ENCODE measurements at places on chromosomes 13 and 19.
A peak's percentile ranks its signal among the peaks of the same experiment; 100 is the strongest.

DNA sequence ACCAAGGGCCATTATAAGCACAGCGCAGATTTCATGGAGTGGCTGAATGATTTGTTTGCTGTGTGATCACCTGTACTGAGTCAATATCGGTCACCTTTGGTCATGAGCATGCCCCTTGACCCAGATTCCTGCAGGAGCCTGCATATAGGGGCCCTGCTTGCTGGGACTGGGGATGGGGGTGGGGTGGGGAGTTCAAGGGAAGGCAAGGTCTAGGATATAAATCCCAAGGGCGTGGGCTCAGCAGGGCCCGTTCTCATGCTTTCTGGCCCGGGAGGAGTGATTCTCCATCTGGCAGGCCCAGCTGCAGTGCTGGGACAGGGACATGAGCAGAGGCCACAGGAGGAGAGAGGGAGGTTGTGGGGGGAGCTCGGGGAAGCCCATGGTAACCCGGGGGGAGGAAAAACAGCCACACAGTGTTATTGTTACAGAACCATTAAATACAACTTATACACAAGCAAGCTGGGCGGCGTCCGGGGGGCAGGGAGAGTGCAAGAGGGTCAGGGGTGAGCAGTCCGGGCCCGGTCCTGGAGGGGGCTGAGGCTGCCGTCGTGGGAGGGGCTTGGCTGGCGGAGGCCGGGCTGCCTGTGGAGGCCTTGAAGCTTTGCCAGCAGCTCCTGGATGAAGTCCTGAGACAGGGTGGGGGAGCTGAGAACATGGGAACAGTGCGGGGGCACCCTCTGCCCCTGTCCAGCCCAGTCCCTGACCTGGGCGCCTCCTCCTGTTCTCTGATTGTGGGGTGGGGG is 5.2 kb downstream of the PPP1R14A start:
- DNase-seq, result peak; percentile 92

- no peak for DNase-seq
These were observed 88.7 kb downstream of the MAB21L1 start for GRCh38 chr13:35387682-35388250.

DNA sequence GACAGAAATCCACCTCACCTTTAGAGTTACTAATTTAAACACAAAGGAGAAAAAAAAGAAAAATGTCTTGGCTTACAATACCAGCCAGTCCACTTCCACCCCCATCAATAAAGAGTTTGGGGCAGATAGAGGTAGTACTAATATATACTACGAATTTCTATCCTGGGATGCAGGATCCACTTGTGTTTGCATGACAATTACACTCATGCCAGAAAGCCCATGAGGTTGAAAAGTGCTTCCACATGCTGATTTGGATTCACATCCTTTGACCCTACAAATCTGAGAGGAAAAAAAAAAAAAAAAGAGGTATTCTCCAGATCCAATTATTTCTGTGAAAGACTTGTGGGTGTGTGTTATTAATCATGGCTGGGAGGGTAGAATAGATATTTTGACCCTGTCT is 335.2 kb downstream of the SLITRK1 start:
- DNase-seq, result no peak

DNA sequence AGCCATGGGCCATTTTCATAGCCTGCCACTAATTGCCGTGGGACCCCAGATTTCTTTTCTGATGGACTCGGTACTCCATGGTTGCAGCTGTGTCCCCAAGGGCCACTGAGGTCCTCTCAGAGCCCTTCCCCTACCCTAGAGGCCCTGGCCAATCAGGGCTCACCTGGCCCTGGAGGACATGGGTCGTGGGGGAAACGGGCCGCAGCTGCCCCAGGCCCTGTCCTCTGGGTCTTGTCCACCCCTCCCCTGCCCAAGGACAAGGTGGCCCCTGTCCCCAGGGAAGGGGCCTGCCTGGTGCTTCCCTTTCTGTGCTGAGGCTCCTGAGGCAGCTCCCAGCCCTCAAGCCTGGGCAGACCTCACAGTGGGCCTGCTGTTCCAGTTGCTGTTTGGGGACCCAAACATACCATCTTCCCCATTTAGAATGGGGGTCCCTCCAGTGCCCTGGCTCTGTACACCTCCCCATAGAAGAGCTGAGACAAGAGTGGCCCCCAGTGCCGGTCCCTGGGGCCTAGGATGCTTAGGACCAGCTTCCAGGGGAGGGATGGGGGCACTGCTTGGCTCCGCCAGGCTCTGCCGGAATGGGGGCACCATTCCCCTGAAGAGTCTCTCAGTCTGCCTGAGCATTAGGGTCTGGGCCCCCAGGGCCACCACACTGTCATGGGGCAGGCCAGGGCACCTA is 3.2 kb downstream of the RAB11B start:
- DNase-seq, result no peak

- no peak for DNase-seq
These were observed 54.5 kb downstream of the DNAJC15 start for GRCh38 chr13:43077906-43078305.

DNA sequence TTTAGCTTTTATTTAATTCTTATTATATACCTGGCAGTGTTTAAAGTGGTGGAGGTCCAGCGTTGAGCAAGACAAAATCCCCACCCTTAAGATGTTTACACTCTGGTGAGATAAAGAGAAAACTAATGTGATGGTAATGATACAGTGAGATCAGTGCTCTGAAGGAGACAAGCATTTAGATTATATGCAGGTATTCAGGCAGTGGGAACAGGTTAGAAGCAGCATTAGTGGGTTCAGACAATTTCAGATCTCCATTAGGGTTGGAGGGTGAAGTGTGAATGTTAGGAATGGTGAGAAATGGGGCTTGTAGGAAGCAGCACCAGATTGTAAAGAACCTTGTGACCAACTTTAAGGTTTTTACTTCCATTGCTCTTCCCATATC is 39.0 kb downstream of the PIBF1 start:
- no peak for DNase-seq

DNA sequence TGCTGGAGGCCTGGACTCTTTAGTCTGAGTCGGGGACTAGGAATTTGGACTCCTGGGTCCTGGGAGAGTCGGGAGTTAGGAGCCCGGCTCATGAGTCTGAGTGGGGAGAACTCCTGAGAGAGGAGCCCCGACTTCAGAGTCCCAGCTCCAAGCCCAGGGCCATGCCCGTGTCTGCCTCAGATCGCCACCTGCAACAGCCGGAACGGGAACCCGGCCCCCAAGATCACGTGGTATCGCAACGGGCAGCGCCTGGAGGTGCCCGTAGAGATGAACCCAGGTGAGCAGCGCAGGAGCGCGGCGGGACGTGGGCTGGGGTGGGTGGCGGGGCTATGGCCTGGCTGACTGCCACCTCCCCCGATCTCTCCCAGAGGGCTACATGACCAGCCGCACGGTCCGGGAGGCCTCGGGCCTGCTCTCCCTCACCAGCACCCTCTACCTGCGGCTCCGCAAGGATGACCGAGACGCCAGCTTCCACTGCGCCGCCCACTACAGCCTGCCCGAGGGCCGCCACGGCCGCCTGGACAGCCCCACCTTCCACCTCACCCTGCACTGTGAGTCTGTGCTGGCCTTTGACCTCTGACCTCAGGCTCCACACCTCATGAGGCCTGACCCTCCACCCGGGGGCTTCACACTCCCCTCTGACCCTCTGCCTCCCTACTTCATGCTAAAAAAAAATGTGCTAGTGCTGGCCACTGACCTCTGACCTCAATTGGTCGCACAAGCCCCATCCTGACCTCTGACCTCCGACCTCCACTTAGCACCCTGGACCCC is 4.4 kb downstream of the BCAM start:
- DNase-seq, result no peak

DNA sequence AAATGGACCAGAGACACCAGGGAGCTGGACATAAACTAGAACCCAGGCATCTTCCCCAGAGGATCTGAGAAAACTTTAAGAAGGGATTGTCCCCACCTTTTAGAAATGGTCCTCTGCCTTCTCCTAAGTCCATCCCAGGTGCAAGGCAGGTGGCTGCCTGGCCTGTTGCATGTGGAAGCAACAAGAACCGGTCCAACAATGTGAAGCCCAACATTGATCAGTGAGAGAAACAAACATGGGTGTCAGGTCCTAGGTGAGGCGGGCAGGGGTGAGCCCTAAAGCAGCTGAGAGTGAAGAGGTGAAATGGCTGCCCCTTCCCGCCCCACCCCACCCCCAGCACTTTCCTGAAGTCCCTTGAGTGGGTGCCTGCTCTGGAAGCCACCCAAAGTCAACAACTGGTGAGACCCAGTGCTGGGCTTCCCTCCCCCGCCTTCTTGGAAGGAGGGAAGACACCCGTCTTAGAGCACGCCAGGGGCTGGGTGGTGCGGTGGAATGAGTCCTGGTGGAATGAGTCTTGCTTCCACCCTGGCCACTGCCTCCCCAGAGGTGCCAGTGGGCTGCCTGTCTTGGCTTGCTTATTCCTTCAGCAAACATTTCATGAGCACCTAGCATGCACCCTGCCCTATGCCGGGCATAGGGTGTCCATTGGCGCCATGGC is 1.7 kb downstream of the AP1M1 start:
- DNase-seq, result no peak

- DNase-seq, result no peak
These were observed 109.6 kb downstream of the VWA8 start for GRCh38 chr13:41851351-41851750.

- DNase-seq, result no peak
These were observed 89.5 kb downstream of the SPRY2 start for GRCh38 chr13:80251403-80251802.

- DNase-seq, result no peak
These were observed 56.8 kb upstream of the KLF12 start for GRCh38 chr13:74190999-74191398.

- DNase-seq, result no peak
These were observed 34.8 kb upstream of the DPRX start for GRCh38 chr19:53597023-53597422.

- DNase-seq, result no peak
These were observed 231.2 kb downstream of the FGF9 start for GRCh38 chr13:21901811-21902708.

- no peak for DNase-seq
These were observed 1072.4 kb downstream of the EFNB2 start for GRCh38 chr13:105463011-105463501.

GRCh38 chr13:89324582-89324981 is 1653.4 kb downstream of the SLITRK5 start:
- DNase-seq, result no peak

GRCh38 chr19:35318679-35319448 is 10.1 kb upstream of the CD22 start:
- DNase-seq, result no peak

- no peak for DNase-seq
These were observed 30.2 kb downstream of the PDCD5 start for GRCh38 chr19:32611161-32611560.

DNA sequence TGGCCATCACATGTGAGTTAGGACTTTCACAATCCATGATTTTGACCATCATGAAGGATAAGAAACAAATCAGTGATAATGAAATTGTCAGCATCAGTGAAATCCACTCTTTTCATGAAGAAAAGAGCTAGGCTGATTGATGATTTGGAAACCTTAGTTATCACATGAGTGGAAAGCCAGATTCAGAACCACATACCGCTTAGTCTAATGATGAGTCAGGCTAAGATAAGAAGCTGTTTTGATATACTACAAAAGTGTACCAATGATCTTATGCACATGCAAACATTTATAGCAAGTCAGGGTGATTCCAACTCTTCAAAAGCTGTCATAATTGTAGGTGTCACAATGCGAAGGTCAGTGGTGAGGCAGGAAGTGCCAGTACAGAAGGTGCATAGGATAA is 519.3 kb downstream of the GPC6 start:
- DNase-seq, result no peak

GRCh38 chr13:98521461-98522247 is 55.3 kb downstream of the STK24 start:
- no peak for DNase-seq

- DNase-seq, result peak; percentile 58
These were observed 168.2 kb downstream of the KDM4B start for GRCh38 chr19:5137114-5137513.

DNA sequence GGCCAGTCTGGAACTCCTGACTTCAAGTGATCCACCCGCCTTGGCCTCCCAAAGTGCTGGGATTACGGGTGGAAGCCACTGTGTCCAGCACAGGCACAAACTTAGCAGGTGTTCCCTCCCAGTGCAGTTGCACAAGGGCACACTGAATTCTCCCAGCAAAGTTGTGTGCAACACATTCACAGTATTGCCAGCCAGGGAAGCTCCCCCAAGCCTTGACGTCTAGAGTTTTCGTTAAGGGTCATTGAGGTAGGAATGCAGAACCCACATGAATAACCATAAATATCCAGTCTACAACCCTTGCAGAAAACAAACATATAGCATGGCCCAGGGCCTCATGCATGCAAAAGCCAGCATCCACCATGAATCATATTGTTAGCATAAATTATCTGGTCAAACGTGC is 3.3 kb upstream of the AURKC start:
- no peak for DNase-seq

- DNase-seq, result no peak
These were observed 38.0 kb upstream of the URI1 start for GRCh38 chr19:29904017-29904416.

GRCh38 chr19:5961969-5962945 is 15.7 kb downstream of the RANBP3 start:
- peak; percentile 64 for DNase-seq

GRCh38 chr13:95224064-95224463 is 77.2 kb downstream of the ABCC4 start:
- no peak for DNase-seq

GRCh38 chr19:55537741-55538111 is 793 bp upstream of the SBK2 start:
- DNase-seq, result no peak

- DNase-seq, result no peak
These were observed 342 bp upstream of the SIGLEC10 start for GRCh38 chr19:51417810-51418157.

GRCh38 chr13:112453874-112454647 is 77.9 kb downstream of the SPACA7 start:
- peak; percentile 33 for DNase-seq

GRCh38 chr13:27117158-27117557 is 54.5 kb downstream of the USP12 start:
- DNase-seq, result no peak

- no peak for DNase-seq
These were observed 334.4 kb downstream of the PCDH9 start for GRCh38 chr13:66895780-66896179.

DNA sequence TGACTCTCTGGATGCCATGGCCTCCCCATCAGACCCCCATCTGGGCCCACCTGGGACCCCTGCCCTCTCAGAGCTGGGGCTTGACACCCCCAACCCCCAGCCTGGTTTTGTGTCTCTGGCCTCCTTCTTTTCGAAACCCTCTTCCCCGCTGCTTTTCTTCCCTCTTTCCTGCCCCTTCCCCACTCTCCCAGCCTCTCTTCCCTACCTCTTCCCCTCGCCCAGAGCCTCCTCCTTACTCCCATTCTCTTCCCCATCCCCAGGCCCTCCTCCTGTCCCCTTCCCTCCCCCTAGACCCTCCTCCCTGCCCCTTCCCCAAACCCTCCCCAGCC is 2.1 kb downstream of the TNFSF9 start:
- no peak for DNase-seq

DNA sequence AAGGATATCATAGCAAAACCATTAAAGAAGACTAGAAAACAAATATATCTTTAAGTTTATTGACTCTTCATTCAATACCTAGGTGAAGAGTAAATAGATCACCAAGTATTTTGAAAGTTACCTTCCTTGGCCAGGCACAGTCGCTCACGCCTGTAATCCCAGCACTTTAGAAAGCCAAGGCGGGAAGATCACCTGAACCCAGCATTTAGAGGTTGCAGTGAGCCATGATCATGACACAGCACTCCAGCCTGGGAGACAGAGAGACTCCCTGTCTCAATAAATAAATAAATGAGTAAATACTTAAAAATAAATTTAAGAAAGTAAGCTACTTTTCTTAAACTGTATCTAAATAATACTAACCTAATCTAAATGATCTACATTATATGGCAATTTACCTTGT is 8.9 kb upstream of the WBP4 start:
- DNase-seq, result no peak

Data from heart left ventricle (tissue), 16 donors.